ENCODE measurements at places on chromosomes 2 and 18. TPM values are rescaled to one million over a fixed set of nuclear protein-coding genes. Genes with fewer than 3 reads are reported as not detected.

- peak; percentile 30 for DNase-seq
Observed at GRCh38 chr2:172427990-172428831, 825 bp downstream of the ITGA6 start.

- no peak for DNase-seq
Observed at GRCh38 chr2:133780997-133781513, 212.8 kb upstream of the NCKAP5 start.

DNA sequence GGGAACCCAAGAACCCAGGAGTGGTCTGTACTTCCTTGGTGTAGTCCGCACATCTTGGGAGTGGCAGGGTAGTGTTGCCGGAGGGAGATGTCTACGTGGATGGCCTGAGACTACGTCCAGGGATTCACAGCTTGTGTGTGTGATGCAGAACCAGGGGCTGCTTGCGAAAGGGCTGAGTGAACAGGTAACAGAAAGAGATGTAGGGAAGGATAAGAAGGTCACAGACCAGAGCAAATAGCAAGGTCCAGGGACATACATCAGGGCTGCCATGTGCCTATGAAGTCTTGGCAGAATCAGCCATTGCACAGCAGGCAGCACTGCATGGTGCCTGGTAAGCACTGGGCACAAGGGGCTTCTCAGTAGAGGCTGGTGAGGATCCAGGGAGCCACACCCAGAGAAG is 68.7 kb downstream of the TSPYL6 start:
- no peak for DNase-seq

- peak; percentile 70 for DNase-seq
Observed at GRCh38 chr2:210503001-210503623, 26.6 kb upstream of the LANCL1 start.

The GPR75 gene
- total RNA-seq: 5.6 TPM
